ENCODE measurements at places on chromosomes 4 and X. TPM values are rescaled to one million over a fixed set of nuclear protein-coding genes. Genes with fewer than 3 reads are reported as not detected.

The NDST3 gene
- total RNA-seq = not detected

GRCh38 chrX:48677516-48677915 lies 6.1 kb upstream of the WAS start:
- DNase-seq = no peak

GRCh38 chr4:143383005-143383574 lies 46.4 kb downstream of the GAB1 start:
- no peak for DNase-seq

DNA sequence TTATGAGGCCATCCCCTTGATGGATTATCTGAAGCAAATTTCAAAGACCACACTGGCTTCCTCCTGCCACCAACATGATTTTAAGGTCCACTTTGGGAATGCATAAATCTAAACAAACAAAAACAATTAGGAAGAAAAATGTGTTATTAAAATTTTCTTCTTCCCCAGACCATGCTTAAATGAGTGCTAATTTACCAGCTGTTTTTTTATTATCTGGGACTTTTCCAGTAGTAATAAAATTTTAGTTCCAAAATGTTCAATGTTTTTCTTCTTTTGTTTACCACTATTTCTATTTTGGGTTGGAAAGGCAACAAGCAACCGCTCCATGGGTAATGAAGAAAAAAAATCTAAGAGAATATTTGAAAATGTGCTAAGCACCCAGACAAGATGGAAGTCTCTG lies 62.3 kb downstream of the POLR2B start:
- no peak for DNase-seq

GRCh38 chrX:149570668-149571067 lies 16.6 kb downstream of the MAGEA9B start:
- no peak for DNase-seq
